Melanocyte of skin (primary cell): ENCODE measurements at places on chromosomes 4 and X. TPM values are rescaled to one million over a fixed set of nuclear protein-coding genes. Genes with fewer than 3 reads are reported as not detected.

The GALNT7 gene
- total RNA-seq, result 12.4 and 22.9 TPM in 2 replicates

The TLR1 gene
- total RNA-seq, result 29.6 and 39.3 TPM in 2 replicates

The CPZ gene
- not detected in 2 replicates for total RNA-seq

The GLRA3 gene
- not detected in 2 replicates for total RNA-seq

The CHRDL1 gene
- 0.15 and 0.33 TPM in 2 replicates for total RNA-seq

The RHOXF1 gene
- total RNA-seq, result not detected in 2 replicates

The SLC38A5 gene
- total RNA-seq, result 0.67 and 2.2 TPM in 2 replicates

The ADGRG2 gene
- total RNA-seq, result not detected in 2 replicates

The CLGN gene
- not detected in 2 replicates for total RNA-seq

The SHROOM4 gene
- 4.3 and 5.9 TPM in 2 replicates for total RNA-seq

The XAGE5 gene
- total RNA-seq, result not detected in 2 replicates

The FREM3 gene
- total RNA-seq, result not detected in 2 replicates
